Choroid plexus epithelial cell (primary cell): ENCODE measurements at places on chromosomes 5 and 9.

DNA sequence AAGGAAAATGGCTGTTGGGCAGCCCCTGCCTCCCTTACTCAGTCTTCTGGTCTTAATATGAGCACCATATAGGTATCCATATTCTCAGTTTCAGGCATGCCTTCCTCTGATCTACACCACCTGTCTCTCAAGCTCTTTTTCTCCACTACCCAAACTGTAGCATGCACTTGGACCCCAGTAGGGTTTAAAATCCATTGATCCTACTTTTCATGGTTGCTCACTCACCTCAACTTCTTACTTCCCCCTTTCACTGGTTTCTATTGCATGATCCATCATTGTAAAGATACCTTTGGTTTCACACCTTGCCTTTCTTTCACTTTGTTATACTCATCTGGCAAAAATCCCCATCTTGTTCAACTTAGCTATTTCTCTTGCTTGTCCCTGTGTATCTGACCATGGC is 159.4 kb downstream of the KDM4C start:
- no peak for DNase-seq

DNA sequence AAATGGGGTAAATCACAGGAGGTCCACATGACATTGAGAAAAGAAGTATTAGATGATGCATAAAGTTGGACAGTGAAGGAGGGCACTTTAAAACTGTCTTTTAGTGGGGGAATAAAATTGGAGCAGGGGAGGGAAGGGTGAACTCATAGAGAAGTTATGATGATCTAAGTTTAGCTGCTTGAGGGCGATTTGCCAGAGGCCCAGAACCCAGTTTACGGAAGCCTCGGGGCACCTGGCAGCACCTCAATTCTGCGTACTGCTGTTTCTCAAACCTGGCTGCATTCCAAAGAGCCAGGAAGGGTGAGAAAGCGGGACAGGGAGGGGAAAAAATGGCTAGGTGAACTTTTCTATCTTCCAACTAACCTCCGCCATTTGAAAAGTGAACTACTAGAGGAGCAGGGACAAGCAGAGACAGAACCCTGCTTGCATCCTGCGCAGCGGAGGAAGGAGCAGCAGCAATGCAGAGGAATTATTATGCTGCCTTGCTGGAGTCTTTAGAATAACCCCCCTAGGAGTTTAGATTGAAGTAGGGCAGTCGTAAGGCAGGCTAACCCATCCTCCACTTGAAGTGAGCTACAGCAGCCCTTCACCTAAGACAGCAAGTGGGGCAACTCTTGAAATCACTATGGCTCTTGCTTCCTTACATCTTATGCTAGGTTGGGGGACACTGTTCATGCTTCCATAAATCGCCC is 316.8 kb downstream of the BRINP1 start:
- DNase-seq, result no peak

DNA sequence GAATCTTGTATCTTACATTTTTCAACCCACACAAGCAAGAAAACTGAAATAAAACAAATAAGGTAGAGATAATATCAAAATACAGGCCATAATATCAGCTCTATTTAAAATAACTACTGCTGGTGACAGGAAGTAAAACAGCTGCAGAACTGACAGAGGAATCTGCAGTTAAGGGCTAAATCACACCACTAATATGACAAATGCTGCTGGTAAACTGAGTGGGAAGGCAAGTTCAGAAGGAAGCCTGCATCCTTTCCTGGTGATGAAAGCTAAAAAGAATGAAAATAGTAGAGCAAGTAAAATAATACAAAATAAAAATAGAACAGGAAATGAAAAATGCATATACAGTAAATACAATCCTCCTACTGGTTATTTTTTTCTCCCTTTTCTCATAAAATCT is 1293.7 kb upstream of the C9orf72 start:
- peak; percentile 7 for DNase-seq

- no peak for DNase-seq
Measured at GRCh38 chr9:17322882-17323864, 188.3 kb downstream of the CNTLN start.

DNA sequence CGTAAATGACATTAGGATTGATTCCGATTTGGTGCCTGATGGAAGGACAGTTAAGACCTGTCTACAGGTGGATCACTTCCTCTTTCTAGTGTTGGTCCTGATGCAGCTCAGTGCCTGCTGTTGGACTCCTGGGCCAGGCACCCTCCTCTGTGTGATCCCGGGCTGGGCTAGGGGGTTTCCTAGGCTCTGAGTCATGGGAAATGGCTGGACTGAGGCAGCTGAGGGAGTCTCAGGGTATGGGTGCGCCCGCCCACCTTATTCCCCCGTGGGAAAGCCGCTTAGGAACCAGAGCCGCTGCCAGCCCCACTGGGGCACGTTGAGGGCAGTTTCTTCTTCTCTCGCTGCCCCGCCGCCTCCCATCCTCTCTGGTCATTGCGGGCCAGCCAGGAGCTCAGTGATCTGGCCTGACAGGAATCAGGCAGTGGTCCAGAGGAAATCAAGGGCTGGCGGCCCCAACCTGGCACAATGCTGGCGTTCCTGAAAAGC is 12.9 kb downstream of the TCF7 start:
- peak; percentile 32 for DNase-seq

DNA sequence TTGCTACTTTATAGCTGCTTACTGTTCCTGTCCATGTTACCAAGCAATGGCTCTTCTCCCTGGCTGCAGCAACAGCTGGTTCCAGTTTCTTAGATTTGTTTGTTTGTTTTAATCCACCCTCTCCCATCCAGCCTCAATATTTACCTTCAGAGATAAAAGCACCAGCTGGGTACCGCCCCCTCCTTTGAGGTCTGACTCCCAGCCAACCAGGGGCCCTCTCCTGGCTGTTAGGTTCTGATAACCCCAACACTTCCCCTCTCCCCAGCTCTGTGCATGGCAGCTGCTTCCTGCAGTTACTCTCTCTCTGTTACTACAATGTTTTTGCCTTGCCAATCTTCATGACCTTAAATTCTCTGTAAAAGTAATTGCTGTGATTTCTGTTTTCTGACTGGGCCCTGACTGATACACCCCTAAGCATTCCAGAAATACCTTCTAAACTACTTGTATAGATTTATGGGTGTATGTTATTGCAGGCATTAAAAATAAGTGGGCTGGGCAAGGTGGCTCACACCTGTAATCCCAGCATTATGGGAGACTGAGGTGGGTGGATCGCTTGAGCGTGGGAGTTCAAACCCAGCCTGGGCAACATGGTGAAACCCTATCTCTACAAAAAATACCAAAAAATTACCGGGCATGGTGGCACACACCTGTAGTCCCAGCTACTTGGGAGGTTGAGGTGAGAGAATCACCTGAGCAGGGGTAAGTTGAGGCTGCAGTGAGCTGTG is 2.6 kb upstream of the GCNT1 start:
- DNase-seq, result peak; percentile 64

DNA sequence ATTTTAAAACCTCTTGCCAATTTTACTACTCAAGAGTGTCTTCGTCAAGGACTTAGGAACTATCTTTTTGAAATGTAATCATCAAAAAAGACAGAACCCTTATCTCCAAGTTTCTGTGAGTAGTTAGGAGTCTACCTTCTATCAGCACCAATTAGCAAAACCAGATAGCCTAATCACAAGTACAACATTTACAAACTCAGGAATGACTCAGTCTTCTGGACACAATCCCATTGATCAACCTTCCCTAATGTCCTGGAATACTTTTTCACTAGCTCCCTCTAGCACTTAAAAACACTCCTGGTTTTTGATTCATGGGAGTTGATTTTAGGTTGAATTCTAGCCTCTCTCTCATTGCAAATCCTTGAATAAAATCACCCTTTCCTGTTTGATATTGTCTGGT is 680.7 kb downstream of the PRR16 start:
- DNase-seq, result peak; percentile 16

- no peak for DNase-seq
Measured at GRCh38 chr5:136734628-136735027, 369.3 kb upstream of the TRPC7 start.

DNA sequence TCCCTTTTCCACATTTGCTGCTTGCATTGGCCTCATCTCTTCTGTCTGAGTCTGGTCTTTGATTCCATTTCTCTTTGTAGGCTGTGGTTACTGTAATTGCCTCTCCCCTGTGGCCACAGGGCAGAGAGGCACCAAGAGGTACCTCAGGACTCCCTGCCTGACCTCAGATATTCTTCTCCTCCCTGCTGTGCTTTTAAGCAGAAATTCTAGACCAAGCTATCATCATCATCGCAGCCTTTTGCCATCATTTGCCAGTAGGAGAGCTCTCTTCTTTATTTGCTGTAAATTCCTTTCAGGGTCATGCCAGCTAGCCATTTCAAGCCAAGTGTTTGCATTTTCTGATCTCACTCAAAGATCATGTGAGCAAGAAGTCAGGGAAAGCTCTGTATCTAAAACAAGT is 369.6 kb downstream of the ICE1 start:
- no peak for DNase-seq

DNA sequence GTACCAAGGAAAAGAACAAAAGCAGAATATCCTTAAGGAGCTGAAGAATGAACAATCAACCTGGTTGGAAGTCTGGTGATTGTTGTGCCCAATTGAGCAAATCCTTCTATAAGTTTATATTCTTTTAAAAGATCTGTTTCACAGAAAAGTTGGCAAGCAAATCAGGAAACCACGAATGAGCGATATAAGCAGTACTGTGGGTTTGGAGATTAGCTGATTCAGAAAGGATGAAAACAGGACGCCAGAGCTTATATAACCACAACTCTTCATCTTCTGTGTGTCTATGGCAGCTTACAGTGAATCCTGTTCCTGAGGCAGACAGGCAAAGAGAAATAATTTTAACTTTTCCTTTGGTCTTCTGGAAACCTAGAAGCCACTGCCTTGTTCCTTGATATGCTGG is 61.7 kb downstream of the SLC38A9 start:
- DNase-seq, result peak; percentile 74

DNA sequence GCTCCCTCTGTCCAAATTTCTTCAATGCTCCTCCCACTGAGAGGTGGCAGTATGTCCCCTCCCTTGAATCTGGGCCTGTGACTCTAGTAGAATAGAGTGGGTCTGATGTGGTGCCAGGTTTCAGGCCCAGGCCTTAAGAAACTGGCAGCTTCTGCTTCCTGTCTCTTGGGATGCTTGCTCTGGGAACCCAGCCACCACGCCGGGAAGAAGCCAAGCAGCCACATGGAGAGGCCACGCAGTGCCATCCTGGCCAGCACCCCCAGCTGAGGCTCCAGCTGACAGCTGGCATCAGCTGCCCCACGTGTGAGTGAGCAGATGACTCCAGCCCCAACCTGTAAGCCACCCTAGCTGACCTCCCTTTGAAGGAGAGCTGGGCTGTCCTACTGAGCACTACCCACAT is 7.3 kb upstream of the TSPAN17 start:
- no peak for DNase-seq

- DNase-seq, result no peak
Measured at GRCh38 chr5:160262151-160263074, 33.1 kb downstream of the FABP6 start.

DNA sequence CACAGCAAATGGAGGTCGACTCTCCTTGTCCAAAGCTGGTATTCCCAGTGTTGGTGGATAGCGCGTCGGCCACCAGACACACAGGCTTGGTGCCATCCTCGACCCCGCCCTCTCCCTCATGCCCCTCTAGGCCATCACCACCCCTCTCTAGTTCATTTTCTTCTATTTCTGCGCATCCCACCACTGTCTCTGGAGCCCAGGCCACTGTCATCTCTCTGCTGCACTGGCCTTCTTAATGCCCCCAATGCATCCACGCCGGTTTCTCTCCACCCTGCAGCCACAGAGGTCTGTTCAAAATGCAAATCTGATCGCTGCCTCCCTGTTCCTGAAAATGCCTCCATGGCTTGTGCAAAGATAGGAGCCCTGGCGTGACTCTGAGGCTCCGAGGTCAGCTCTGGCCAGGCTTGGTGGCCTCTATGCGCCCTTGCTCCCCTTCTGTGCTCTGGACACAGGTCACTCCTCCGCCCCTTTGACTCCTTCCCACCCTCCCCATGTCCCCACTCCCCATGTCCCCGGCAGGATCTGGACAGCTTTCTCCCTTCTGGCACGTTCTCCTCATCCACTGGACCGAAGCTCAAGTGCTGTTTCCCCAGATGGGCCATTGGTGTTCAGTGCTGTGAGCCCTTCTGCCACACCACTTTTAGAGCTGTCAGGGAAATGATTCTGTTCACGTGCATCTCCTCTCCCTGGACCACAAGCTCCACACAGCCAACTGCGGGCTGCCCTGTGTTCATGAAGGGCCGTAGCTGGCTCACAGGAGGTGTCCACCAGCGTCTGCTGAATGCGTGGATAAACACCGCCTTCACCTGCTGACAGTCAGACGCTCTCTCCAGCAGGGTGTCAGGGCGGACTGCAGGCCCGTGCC is 59.5 kb upstream of the RNF130 start:
- DNase-seq, result peak; percentile 3

- peak; percentile 63 for DNase-seq
Measured at GRCh38 chr5:127941646-127942045, 141.9 kb upstream of the SLC12A2 start.

- DNase-seq, result peak; percentile 13
Measured at GRCh38 chr5:40603378-40603777, 76.3 kb upstream of the PTGER4 start.

- DNase-seq, result no peak
Measured at GRCh38 chr9:135065151-135065550, 22.3 kb upstream of the OLFM1 start.

GRCh38 chr5:67636091-67636490 is 439.5 kb upstream of the CD180 start:
- DNase-seq, result peak; percentile 28

DNA sequence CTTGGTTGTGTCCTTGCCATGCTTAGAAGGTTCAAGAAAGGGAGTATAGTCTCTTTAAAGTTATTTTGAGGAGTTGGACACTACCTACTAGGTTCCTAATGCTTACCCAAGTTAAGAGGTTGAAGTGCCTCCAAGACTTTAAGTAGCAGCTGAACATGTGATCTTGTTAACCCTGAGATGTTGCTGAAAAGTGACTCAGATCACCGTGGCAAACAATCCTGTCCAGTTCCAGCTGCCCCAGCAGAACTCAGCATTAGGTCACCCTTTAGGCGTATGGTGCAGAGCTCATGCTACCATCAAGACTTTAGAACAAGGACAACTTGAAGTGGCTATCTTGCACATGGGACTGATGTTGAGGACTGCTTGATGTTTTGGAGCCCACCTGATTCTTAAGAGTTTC is 22.5 kb downstream of the ZNF462 start:
- DNase-seq, result peak; percentile 85

DNA sequence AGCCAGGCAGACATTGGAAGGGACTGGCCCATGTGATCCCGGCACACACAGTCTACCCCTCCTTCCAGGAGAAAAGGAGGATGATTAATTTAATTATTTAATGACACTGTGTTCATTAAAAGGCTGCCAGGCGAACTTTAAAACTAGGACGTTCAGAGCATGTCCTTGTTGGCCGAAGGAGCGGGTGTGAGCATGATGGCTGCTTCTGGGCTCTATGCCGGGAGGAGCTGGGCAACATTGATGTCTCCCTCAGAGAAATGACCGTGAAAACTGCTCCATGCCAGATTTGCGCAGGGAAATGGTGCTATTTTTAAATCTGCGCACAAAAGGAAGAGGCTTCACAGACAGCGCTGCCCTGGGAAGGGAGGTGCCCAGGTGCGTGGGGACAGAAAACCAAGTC is 284.9 kb upstream of the IRX4 start:
- DNase-seq, result no peak

DNA sequence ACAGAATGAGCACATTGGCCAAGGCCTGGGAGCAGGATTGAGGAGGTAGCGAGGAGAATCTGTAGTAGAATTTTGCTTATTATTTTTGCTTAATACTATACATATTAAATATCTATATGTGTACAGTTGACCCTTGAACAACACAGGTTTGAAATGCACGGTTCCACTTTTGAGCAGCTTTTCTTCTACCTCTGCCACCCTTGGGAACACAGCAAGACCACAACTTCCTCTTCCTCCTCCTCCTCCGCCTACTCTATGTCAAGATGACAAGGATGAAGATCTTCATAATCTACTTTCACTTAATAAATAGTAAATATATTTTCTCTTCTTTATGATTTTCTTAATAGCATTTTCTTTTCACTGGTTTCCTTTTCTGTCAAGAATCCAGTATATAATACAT is 541.4 kb downstream of the KCTD16 start:
- DNase-seq, result no peak
